Stimulated activated CD4-positive, alpha-beta T cell treated with anti-CD3 and anti-CD28 coated beads, Interleukin-15, amount 100 ng/mL, for 48 hours (primary cell): ENCODE measurements at places on chromosomes 2 and 18.

- no peak for DNase-seq
Measured at GRCh38 chr2:200321780-200322534, 15.5 kb downstream of the SPATS2L start.

GRCh38 chr2:25237764-25238163 is 69.4 kb upstream of the POMC start:
- no peak for DNase-seq

DNA sequence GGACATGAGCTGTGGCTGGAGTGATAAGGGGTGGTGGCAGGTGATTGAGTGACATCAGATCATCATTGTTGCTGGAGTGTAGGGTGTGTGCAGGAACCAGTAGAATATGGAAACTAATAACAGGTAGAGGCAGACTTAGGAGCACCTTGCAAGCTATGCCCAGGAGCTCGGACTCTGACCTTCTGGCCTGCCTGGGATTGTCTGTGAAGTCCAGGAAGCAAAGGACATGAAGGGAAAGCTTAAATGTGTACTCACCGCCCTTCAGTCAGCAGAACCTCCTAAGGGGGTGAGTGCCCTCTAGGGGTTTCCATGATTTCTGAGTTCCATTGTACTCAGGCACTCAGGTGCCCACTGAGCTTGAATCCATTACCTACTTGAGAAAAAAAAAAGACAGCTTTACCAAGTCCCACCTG is 104.2 kb downstream of the CRIM1 start:
- DNase-seq = no peak

DNA sequence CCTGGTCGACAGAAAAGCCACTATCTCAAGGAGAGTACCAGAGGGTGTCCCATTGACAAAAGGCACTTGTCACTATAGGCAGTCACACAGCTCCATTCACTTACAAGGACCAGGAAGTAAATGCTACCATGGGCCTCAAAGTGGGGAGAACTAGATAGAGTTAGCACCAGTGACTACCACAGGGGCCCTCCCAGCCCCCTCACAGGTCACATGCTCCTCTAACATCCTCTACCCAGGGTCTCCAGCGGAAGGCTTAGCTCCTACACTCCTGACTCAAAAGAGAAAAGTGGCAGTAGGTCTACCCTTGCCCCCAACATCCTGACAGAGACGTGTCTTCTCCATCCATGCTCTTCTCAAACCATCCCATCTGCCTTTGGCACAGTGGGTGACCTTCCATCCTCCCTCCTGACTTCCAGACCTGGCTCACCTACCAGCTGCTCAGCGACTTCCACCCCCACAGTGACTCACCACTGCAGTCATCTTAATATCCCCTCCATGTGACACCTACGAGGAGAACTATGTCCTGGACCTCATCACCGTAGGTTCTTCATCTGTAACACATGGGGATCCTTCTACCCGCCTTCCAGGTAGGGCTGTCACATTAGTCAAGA is 5.6 kb upstream of the DNMT3A start:
- peak; percentile 49 for DNase-seq

GRCh38 chr2:135913727-135914365 is 37.6 kb upstream of the MCM6 start:
- peak; percentile 31 for DNase-seq

GRCh38 chr2:10513201-10513600 is 65.1 kb upstream of the ODC1 start:
- DNase-seq = no peak

DNA sequence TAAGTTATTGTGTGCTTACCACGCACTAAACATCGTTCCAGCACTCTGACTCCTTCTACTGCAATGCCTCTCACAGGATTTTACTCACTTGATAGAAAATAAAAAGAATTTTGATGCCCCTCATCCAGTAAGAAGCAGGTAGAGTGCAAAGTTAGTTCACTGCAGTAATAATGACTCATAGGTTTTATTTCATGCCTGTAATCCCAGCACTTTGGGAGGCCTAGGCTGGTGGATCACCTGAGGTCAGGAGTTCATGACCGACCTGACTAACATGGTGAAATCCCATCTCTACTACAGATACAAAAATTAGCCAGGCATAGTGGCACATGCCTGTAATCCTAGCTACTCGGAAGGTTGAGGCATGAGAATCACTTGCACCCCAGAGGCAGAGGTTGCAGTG is 190.6 kb downstream of the RAD51AP2 start:
- DNase-seq = no peak

- no peak for DNase-seq
Measured at GRCh38 chr2:99573634-99574251, 83.9 kb upstream of the REV1 start.

GRCh38 chr18:50928551-50928950 is 39.3 kb upstream of the ELAC1 start:
- no peak for DNase-seq

- DNase-seq = no peak
Measured at GRCh38 chr2:224849264-224849663, 133.1 kb upstream of the CCDC195 start.

GRCh38 chr18:78812067-78812466 is 167.6 kb upstream of the SALL3 start:
- DNase-seq = no peak

DNA sequence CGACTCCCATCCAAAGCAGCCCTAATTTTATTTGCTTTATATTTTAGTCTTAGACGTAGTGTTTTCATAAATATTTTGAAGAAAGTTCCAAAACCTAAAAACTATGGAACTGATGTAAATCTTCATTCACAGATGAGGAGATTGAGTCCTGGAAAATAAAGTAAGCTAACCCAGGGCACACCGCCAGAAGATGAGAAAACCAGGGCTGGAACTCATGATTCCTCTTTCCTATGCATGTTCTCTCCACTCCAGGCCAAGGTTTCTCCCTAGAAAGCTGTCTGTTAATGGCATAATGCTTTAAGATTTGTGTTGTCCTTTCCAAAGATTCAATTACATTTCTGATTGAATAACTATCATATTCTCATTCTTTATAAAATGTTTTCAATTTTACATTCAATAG is 78.4 kb upstream of the ZC3H15 start:
- no peak for DNase-seq

DNA sequence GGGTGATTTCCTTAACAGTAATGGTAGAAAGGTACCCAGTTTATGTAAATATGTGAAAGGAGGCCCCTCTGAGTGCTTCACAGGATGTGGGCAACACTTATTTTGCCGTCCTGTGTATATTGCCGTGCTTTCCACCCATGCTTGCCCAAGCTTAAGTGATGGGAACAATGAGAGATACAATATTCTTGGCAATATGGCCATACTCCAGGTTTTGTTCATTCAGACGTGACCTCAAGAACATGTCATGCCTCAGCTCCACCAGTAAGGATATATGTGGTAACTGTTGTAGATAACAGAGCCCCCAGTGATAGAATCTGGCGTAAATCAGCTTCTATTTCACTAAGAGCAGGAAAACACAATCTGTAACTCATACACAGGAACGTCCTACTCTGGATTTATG is 318.7 kb downstream of the PTPRM start:
- no peak for DNase-seq

- DNase-seq = no peak
Measured at GRCh38 chr2:60556576-60557485, 3.4 kb upstream of the BCL11A start.

GRCh38 chr2:102367331-102367971 is 11.9 kb downstream of the IL18R1 start:
- DNase-seq = no peak

GRCh38 chr18:12839057-12839525 is 44.9 kb downstream of the PTPN2 start:
- peak; percentile 22 for DNase-seq

GRCh38 chr18:13186687-13187086 is 31.9 kb upstream of the LDLRAD4 start:
- no peak for DNase-seq

- DNase-seq = no peak
Measured at GRCh38 chr2:69012310-69013141, 453 bp upstream of the ANTXR1 start.

- DNase-seq = no peak
Measured at GRCh38 chr2:83578405-83578804, 880.7 kb downstream of the SUCLG1 start.

- no peak for DNase-seq
Measured at GRCh38 chr2:176507786-176508185, 238.5 kb downstream of the MTX2 start.

DNA sequence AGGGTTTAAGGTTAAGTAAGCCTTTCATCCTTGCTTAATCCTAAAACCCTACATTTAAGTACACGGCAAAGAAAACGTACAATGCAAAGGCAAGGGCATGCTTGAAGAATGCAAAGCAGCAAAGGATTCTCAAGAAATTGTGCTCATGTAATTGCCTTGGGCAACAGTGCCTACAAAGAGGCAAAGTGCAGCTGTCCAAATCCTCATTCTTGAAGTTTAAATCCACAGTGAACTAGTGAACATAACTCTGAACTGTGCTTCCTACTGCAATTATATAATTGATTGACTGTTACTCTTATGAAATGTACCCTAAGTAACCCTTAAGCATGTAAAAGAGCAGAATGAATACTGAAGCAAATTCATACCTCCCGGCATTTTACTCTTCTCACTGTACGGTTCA is 85.4 kb downstream of the MAP3K20 start:
- no peak for DNase-seq

GRCh38 chr18:63317982-63318888 is 1.3 kb downstream of the BCL2 start:
- peak; percentile 84 for DNase-seq

GRCh38 chr18:35580701-35581539 is 620 bp upstream of the GALNT1 start:
- peak; percentile 23 for DNase-seq

DNA sequence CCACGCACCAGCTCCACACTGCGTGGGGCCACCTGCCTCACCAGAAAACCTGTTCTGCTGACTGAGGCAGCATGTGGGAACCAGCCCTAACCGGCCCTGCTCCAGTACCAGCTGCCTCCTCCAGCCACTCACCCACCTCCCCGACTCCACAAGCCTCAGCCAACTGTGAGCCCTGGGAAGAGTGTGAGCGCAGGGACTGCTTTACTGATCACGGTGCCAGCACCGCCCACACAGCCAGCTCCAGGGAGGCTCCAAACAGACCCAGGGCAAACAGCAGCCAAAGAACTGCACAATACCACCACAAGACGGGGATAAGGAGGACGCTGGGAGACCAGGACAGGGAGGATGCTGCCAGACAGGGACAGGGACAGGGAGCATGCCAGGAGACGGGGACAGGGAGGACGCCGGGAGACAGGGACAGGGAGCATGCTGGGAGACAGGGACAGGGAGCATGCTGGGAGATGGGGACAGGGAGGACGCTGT is 28.4 kb downstream of the EIPR1 start:
- DNase-seq = no peak

DNA sequence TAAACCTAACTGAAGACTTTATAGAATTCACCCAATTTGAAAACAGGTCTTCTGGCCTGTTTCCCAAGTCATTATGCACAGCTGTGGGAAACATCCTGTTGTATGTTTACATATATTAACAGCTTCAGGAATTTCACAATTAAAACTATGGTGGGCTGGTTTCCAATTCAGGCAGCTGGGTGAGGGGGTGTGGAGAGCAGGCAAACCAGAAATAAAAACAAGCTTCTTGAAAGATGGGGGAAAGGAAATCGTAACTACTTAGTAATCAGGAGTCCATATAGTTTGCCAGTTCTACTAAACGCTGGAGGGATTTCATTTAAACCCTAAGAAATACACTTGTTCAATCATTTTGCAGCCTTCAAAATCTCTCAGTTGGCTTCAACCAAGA is 22.8 kb downstream of the ATP8B1 start:
- no peak for DNase-seq
